ENCODE measurements at places on chromosomes 2 and 18. TPM values are rescaled to one million over a fixed set of nuclear protein-coding genes. Genes with fewer than 3 reads are reported as not detected.

Gene TFCP2L1
- total RNA-seq: 10.0 TPM

Gene CREG2
- 9.9 TPM for total RNA-seq

Gene CCDC148
- 0.31 TPM for total RNA-seq

Gene LIMS2
- total RNA-seq: 6.3 TPM

Gene CIAO1
- 85.5 TPM for total RNA-seq

Gene PIEZO2
- total RNA-seq: 1.3 TPM

Gene RBM43
- 3.9 TPM for total RNA-seq

Gene AQP12B
- total RNA-seq: not detected

Gene MYO5B
- total RNA-seq: 12.8 TPM

Measured in A549 treated with ZK216348 at 1 μM for 4 hours (cell line).